ENCODE measurements at places on chromosomes 4 and X. TPM values are rescaled to one million over a fixed set of nuclear protein-coding genes. Genes with fewer than 3 reads are reported as not detected.

Gene PNMA5
- not detected for total RNA-seq

Gene PRRG3
- total RNA-seq: 1.8 TPM

Gene KLHL13
- total RNA-seq: 21.3 TPM

Gene UGT2B11
- total RNA-seq: 18.4 TPM

- no peak overlapping the region for H3K4me3 ChIP-seq
- peaks cover 13% of the 10 kb centered on the region for H3K36me3 ChIP-seq
- H3K27me3 ChIP-seq: no peaks in the 10 kb centered on the region
- no peak for DNase-seq
- no peaks in the 10 kb centered on the region for H3K4me1 ChIP-seq
- no peak overlapping the region for H3K27ac ChIP-seq
Measured at GRCh38 chr4:879729-880077, 52.4 kb downstream of the GAK start.

- no peak overlapping the region for H3K4me3 ChIP-seq
- no peaks in the 10 kb centered on the region for H3K36me3 ChIP-seq
- H3K4me1 ChIP-seq: no peaks in the 10 kb centered on the region
- H3K27me3 ChIP-seq: peaks cover 20% of the 10 kb centered on the region
Measured at GRCh38 chrX:68421636-68422035, 11.7 kb downstream of the OPHN1 start.

- H3K4me1 ChIP-seq: no peaks in the 10 kb centered on the region
- no peak overlapping the region for H3K27ac ChIP-seq
- H3K4me3 ChIP-seq: no peak overlapping the region
- no peaks in the 10 kb centered on the region for H3K27me3 ChIP-seq
Measured at GRCh38 chr4:145293658-145294057, 113.3 kb upstream of the OTUD4 start.

GRCh38 chr4:142036795-142037583 lies 400.6 kb downstream of the IL15 start:
- H3K4me3 ChIP-seq: no peak overlapping the region
- H3K27ac ChIP-seq: no peak overlapping the region
- no peaks in the 10 kb centered on the region for H3K4me1 ChIP-seq
- no peaks in the 10 kb centered on the region for H3K27me3 ChIP-seq
- DNase-seq: no peak
- no peaks in the 10 kb centered on the region for H3K36me3 ChIP-seq

- no peak overlapping the region for H3K4me3 ChIP-seq
- DNase-seq: no peak
- H3K36me3 ChIP-seq: no peaks in the 10 kb centered on the region
- no peaks in the 10 kb centered on the region for H3K27me3 ChIP-seq
- no peak overlapping the region for H3K27ac ChIP-seq
Measured at GRCh38 chr4:111959222-111959621, 186.0 kb upstream of the FAM241A start.

GRCh38 chr4:156662921-156663320 lies 308.7 kb downstream of the PDGFC start:
- H3K27me3 ChIP-seq: no peaks in the 10 kb centered on the region
- no peak overlapping the region for H3K4me3 ChIP-seq
- H3K36me3 ChIP-seq: no peaks in the 10 kb centered on the region
- H3K4me1 ChIP-seq: no peaks in the 10 kb centered on the region
- no peak overlapping the region for H3K27ac ChIP-seq

DNA sequence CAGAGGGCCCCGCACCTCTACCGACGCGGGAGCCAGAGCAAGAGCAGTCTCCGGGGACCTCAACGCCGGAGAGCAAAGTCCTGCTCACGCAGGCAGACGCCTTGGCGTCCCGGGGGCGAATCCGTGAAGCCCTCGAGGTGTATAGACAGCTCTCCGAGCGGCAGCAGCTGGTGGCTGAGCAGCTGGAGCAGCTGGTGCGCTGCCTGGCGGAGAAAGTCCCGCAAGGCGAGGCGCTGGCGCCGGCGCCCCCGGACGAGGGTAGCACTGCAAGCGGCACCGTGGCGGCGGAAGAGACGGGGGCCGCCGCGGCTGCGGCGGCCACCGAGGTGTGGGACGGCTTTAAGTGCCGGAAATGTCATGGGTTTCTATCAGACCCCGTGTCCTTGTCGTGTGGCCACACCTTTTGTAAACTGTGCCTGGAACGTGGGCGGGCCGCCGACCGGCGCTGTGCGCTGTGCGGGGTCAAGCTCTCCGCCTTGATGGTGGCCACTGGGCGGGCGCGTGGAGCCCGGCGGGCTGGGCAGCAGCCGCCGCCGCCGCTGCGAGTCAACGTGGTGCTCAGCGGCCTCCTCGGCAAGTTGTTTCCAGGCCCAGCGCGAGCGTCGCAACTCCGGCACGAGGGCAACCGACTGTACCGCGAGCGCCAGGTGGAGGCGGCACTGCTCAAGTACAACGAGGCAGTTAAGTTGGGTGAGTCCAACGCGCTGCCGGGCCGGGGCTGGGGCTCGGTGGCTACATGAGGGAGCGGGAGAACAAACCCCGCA lies 672 bp downstream of the LONRF3 start:
- peaks cover 51% of the 10 kb centered on the region for H3K27me3 ChIP-seq
- no peaks in the 10 kb centered on the region for H3K4me1 ChIP-seq
- peak overlapping the region; percentile 67 for H3K4me3 ChIP-seq

DNA sequence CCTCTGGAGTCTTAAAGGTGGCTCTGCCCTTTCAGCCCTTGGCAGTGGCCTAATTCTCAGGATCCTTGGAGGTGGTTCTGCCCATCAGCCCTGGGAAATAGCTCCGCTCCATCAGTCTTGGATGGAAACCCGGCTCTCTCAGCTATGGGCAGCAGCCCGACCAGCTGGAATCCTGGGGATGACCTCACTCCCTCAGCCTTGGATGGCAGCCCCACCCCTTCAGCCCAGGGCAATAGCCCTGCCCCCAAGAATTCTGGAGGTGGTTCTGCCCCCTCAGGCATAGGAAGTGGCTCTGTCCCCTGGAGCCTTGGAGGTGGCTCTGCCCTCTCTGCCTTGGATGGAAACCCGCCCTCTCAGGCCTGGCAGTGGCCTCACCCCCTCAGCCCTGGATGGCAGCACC lies 127.7 kb downstream of the RBMX2 start:
- DNase-seq: no peak
- peaks cover 32% of the 10 kb centered on the region for H3K27me3 ChIP-seq
- no peak overlapping the region for H3K27ac ChIP-seq
- H3K36me3 ChIP-seq: no peaks in the 10 kb centered on the region
- no peak overlapping the region for H3K4me3 ChIP-seq
- H3K4me1 ChIP-seq: no peaks in the 10 kb centered on the region

- no peaks in the 10 kb centered on the region for H3K36me3 ChIP-seq
- no peaks in the 10 kb centered on the region for H3K4me1 ChIP-seq
- H3K27ac ChIP-seq: no peak overlapping the region
- no peak overlapping the region for H3K4me3 ChIP-seq
- no peaks in the 10 kb centered on the region for H3K27me3 ChIP-seq
Measured at GRCh38 chr4:82611982-82612381, 50.2 kb upstream of the TMEM150C start.

DNA sequence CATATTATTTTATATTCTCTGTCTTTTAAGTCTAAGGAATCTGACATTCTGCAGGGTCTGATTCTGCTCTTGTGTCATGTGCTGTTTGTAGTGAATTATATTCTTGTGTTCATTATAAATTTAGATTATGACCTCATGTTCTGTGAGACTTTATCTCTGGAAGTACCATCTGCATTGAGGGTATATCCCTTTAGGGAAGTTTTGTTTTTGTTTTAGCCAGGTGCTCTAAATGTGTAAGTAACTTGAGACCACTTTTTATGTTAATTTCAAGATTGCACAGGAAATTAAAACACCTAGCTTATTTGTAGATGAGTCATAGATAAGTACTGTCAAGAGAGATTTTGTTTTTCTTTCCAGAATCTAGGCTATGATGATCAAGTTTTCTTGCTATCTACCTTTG lies 35.0 kb upstream of the DKK2 start:
- H3K27me3 ChIP-seq: no peaks in the 10 kb centered on the region
- no peaks in the 10 kb centered on the region for H3K4me1 ChIP-seq
- H3K36me3 ChIP-seq: no peaks in the 10 kb centered on the region
- no peak overlapping the region for H3K27ac ChIP-seq

DNA sequence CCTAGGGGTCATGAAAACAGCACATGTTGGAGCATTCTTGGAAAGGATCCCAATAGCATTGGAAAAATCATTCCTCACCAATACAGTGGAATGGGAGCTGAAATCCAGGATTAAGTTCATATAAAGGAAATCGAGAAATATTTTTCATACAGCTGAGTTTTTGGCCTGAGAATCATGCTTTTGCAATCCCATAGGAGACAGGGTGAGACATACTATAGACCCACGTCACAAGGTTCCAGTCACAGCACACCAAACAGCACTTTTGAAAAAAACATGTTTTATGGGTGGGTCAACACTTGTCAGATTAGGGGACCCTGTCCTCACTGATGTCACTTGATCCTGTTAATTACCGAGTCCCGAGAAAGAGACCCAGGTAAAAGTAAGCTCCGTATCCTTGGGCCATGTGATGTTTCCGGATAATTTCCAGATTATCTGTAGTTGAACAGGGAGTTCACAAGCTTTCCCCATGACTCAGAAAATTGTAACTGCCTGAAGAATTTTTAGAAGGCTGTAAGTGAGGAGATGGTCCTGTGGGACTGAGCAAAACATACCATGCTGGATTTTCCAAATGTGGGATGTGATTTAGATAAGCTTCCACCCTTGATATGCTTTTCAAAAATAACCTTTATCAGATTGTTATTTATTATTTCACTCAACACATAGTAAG lies 80.9 kb upstream of the TLR3 start:
- H3K36me3 ChIP-seq: no peaks in the 10 kb centered on the region
- H3K27ac ChIP-seq: no peak overlapping the region
- no peaks in the 10 kb centered on the region for H3K27me3 ChIP-seq
- no peak overlapping the region for H3K4me3 ChIP-seq
- H3K4me1 ChIP-seq: no peaks in the 10 kb centered on the region
- no peak for DNase-seq

GRCh38 chr4:114997576-114998247 lies 115.7 kb downstream of the NDST4 start:
- H3K36me3 ChIP-seq: no peaks in the 10 kb centered on the region
- H3K27ac ChIP-seq: no peak overlapping the region
- H3K4me1 ChIP-seq: no peaks in the 10 kb centered on the region

DNA sequence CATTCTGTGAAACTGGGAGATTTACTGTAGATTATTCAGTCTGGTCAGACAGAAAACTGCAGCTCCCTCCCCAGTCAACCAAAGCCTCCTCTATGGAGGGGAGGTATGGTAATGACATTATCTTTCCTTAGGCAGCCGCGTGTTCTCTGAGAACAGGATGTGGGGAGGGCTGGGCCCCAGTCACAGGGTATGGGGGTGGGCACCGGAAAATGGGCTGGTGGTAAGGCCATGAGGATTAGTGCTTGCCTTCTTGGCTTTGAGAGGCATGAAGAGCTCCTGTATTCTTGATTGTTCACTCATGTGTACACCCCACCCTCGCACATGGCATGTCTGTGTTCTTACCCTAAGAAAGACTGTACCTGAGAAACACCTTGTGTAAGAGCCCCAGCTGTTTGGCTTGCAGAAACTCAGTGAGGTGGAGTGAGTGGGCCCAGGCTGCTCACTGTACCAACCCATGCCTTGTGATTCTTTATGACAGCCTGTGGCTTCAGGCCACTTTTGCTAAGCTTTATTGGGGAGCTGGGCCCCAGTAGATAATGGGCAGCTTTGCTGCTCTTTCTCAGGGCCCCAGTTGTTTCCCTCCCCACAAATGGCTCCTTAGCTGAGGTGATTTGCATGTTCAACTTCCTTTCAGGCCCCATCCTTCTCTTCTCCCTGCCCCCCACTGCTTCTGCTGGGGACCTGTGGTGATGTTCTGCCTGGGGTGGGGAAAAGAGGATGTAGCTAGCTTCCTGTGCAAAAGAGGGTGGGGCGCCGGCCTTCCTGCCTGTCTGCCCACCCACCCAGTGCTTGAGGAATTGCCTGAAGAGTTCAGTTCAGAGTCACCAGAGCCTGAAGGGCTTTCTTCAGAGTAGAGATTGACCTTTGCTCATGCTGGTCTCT lies 30.7 kb downstream of the MSN start:
- peaks cover 20% of the 10 kb centered on the region for H3K27me3 ChIP-seq
- no peak overlapping the region for H3K4me3 ChIP-seq
- no peak for DNase-seq
- H3K36me3 ChIP-seq: no peaks in the 10 kb centered on the region
- peak overlapping the region; percentile 14 for H3K27ac ChIP-seq

GRCh38 chr4:4912155-4912554 lies 52.7 kb downstream of the MSX1 start:
- H3K36me3 ChIP-seq: no peaks in the 10 kb centered on the region
- no peaks in the 10 kb centered on the region for H3K27me3 ChIP-seq
- H3K4me3 ChIP-seq: no peak overlapping the region
- no peak overlapping the region for H3K27ac ChIP-seq

DNA sequence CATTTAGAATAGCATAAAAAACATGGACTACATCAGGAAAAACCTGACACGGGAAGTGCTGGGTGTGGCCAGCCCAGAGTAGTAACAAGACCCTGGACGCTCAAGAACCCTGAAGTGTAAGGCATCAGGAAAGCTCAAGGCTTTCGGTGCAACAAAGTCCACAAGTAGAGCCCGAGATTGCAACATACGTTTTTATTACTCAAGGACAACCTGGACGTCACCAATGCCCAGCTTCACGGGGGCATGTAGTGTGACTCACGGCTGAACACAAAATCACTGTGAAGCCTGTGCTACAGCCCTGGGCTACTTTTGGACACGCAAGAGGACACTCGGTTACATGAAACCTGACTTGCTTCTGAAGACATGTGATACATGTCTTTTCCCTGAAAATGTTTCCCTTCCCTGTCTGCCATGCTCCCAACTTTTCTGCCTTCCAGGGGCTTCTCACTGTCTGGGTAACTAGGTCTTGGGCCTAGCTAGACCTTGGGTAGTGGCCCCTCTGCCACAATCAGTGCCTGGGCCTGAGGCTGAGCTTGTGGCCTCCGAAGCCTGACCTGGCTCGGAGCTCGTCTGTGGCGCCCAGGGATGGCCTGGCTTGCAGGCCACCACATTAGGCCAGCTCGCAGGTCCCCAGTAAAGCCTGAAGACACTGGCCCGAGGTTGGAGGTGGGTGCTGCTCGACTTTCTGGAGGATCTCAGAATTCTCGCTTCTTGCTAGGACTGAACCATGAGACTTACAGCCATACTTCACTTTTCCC lies 9.2 kb downstream of the IRAK1 start:
- DNase-seq: no peak
- H3K4me3 ChIP-seq: no peak overlapping the region
- no peaks in the 10 kb centered on the region for H3K36me3 ChIP-seq
- H3K27me3 ChIP-seq: peaks cover 59% of the 10 kb centered on the region
- no peak overlapping the region for H3K27ac ChIP-seq

GRCh38 chr4:141132709-141133145 lies 542 bp downstream of the RNF150 start:
- H3K27me3 ChIP-seq: no peaks in the 10 kb centered on the region
- peak overlapping the region; percentile 79 for H3K27ac ChIP-seq
- DNase-seq: peak; percentile 17
- no peaks in the 10 kb centered on the region for H3K4me1 ChIP-seq

- H3K27me3 ChIP-seq: peaks cover 20% of the 10 kb centered on the region
- H3K4me1 ChIP-seq: no peaks in the 10 kb centered on the region
- no peak overlapping the region for H3K27ac ChIP-seq
- H3K4me3 ChIP-seq: no peak overlapping the region
- no peak for DNase-seq
- no peaks in the 10 kb centered on the region for H3K36me3 ChIP-seq
Measured at GRCh38 chrX:45348296-45348695, 147.6 kb upstream of the DIPK2B start.

- no peak overlapping the region for H3K4me3 ChIP-seq
- DNase-seq: no peak
- H3K4me1 ChIP-seq: no peaks in the 10 kb centered on the region
Measured at GRCh38 chr4:162285753-162286152, 122.0 kb upstream of the FSTL5 start.

- no peaks in the 10 kb centered on the region for H3K36me3 ChIP-seq
- H3K4me3 ChIP-seq: peak overlapping the region; percentile 44
- no peaks in the 10 kb centered on the region for H3K27me3 ChIP-seq
- H3K27ac ChIP-seq: no peak overlapping the region
- H3K4me1 ChIP-seq: peaks cover 6% of the 10 kb centered on the region
- DNase-seq: no peak
Measured at GRCh38 chr4:46388857-46389256, 1.1 kb downstream of the GABRA2 start.
